ENCODE measurements at places on chromosomes 6 and 20. TPM values are rescaled to one million over a fixed set of nuclear protein-coding genes. Genes with fewer than 3 reads are reported as not detected.

The DNAJC5 gene
- total RNA-seq = 82.5 TPM

The SRMS gene
- not detected for total RNA-seq

The FNDC1 gene
- total RNA-seq = not detected

The SALL4 gene
- under 0.01 TPM for total RNA-seq

The PEX6 gene
- total RNA-seq = 27.7 TPM

Data from endothelial cell of coronary artery (primary cell).